GM12865 (cell line): ENCODE measurements at places on chromosomes 3 and 15.

- no peak for DNase-seq
These were observed 27.3 kb upstream of the SLC28A2 start for GRCh38 chr15:45224621-45225217.

DNA sequence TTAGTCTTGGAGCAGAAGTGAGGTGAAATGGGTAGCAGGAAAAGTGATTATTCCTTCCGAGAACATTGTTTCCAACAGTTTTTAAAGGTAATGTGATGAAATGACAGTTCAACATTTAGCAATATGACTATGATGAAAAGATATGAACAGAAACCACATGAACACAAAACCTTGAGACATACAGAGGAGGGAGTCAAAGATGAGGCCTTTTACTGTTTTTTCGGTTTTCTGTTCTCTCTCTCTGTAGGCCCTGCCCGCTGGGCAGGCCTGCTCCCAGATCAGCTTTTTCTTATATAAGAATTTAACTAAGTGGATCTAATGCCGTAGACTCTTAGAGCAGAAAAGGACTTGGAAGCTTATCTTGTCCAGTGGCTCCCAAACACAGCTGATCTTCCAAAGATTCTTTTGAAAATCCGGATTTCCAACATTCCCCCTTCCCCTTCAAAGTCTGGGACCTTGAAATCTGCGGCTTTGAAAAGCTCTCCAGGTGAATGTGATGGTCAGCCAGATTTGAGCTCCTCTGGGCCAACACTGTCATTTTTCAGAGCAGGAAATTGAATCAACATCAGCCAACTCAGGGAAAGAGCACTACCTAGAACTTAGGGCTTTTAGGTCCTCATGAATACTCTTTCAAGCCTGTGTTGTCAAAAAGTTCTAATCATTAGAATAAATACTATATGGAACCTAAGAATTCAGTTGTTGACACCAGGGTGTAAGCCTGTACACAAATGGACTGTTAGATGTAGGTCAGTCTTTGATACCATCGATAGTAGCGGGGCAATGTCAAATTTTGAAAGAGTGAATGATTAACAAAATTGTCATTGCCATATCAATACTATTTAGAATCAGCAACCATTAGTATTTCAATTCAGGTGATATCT lies 372.7 kb downstream of the SHQ1 start:
- DNase-seq: peak; percentile 53

GRCh38 chr15:68642491-68642845 lies 63.7 kb downstream of the CORO2B start:
- DNase-seq: no peak

DNA sequence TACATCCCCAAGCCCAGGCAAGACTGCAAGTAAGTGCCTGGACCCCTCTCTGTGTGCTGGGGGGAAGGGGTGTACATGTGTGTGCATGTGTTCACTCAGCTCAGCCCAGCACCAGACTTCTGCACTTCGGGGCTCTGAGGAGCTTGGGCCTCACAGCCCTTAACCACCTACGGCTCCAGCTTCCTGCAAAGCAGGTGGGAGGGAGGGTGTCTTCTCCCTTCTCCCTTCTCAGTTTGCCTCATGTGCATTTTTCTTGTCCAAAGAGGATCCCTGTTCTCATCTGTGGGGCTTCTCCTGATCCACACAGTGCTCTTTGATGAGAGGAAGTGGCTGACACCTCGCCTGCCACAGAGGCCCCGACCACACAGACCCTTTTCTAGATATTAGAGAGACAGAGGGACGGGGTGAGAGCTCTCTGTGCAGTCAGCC lies 69.3 kb downstream of the MESD start:
- peak; percentile 5 for DNase-seq

- no peak for DNase-seq
These were observed 18.7 kb upstream of the BCL2A1 start for GRCh38 chr15:79989682-79990081.

DNA sequence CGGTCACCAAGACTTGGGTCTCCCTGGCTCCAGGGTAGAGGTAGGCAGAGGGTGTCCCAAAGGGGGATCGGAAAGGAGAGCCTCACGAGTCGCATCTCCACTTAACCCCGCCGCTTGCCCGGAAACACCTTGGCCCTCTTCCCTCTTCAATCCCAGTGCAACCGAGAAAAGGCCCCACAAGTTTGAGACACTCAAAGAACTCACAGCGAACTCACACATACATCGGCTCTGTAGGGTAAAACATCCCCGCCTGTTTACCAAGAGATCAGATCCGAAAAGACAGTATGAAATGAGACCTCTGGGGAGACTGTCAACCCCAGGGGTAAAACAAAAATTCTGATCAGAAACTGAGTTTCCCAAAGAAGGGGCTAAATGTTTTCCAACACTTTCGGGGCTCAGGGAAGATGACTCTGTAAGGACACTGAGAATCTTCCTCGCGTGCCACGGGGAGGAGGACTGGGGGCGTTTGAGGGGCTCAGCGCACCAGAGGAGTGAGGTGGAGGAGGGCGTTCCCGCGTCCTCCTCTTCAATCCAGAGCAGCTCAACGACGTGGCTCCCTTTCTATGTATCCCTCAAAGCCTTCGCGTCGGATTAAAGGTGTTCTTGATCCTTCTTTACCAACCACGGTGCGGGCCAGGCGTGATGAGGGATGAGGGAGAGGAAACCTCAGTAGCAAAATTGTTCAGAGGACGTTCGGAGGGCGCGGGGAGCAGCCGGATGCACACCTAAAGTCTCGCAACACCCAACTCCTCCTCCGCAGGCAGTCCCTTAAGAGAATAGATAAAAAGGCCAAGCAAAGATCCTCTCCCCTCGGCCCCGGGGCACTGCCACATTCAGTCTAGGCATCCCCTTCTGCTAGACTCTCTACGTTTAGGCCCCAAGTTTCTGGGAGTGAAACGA lies 3.7 kb downstream of the WNT5A start:
- DNase-seq: no peak
